ENCODE measurements at places on chromosomes 3 and 15. TPM values are rescaled to one million over a fixed set of nuclear protein-coding genes. Genes with fewer than 3 reads are reported as not detected.

Gene SMCO1
- total RNA-seq, result not detected

Gene PAK6
- total RNA-seq, result under 0.01 TPM

Gene P2RY14
- not detected for total RNA-seq

Gene RPL35A
- 371 TPM for total RNA-seq

Gene TUSC7
- total RNA-seq, result not detected

Gene CDCP1
- total RNA-seq, result 9.1 TPM

Gene MED12L
- total RNA-seq, result 0.44 TPM

Gene CCDC39
- total RNA-seq, result 0.17 TPM

Gene MORC1
- not detected for total RNA-seq

Gene HERC2
- total RNA-seq, result 57.7 TPM

Gene ARGFX
- not detected for total RNA-seq

Gene PLCD1
- 70.3 TPM for total RNA-seq

Gene MEGF11
- not detected for total RNA-seq

Gene TUBGCP5
- total RNA-seq, result 25.2 TPM

Gene TMOD3
- 33.6 TPM for total RNA-seq
